ENCODE measurements at places on chromosomes 6 and 20. TPM values are rescaled to one million over a fixed set of nuclear protein-coding genes. Genes with fewer than 3 reads are reported as not detected.

DNA sequence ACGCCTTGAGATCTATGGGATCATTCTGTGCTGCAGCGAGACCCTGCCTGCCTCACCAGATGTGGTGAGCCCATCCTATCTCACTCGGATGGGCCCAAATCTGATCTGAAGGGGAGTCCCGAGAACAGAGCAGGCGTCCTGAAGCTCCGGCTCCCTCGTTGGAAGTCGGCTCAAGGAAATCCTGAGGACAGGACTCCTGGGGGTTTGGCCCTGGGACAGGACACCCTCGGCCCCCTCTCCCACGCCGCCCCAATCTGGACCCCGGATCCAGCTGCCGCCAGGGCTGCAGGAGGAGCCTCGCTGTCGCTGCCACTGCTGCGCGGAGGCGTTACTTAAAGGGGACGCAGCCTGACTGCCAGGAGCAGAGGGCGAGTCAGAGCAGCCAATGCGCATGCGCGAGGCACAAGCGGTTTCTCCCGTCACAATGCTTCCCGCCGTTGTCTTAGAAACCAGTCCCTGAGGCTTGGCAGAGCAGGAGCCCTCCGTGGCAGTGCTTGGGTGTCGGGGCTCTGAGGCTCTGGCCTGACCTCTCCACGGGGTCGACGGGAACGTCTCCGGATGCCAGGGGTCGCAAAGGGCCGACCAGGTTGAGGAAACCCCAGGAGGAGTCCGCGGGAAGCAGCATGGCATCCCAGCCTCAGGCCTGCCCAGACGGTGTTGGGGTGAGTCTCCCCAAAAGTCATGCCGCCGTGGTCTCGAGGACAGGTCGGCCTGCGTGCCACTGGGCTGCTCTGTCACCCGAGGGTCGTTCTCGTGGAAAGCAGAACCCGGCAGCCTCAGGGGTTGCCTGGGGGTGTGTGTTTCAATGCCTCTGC is 1567.8 kb upstream of the DEFB115 start:
- no peaks in the 10 kb centered on the region for H3K4me1 ChIP-seq
- H3K27me3 ChIP-seq, result no peaks in the 10 kb centered on the region
- peak; percentile 55 for DNase-seq

- no peak overlapping the region for H3K4me3 ChIP-seq
- DNase-seq, result no peak
- no peaks in the 10 kb centered on the region for H3K36me3 ChIP-seq
- no peaks in the 10 kb centered on the region for H3K27me3 ChIP-seq
- H3K4me1 ChIP-seq, result no peaks in the 10 kb centered on the region
These were observed 411.9 kb upstream of the SASH1 start for GRCh38 chr6:147930745-147931144.

NDUFAF4 gene
- 27.3 TPM for total RNA-seq

DNA sequence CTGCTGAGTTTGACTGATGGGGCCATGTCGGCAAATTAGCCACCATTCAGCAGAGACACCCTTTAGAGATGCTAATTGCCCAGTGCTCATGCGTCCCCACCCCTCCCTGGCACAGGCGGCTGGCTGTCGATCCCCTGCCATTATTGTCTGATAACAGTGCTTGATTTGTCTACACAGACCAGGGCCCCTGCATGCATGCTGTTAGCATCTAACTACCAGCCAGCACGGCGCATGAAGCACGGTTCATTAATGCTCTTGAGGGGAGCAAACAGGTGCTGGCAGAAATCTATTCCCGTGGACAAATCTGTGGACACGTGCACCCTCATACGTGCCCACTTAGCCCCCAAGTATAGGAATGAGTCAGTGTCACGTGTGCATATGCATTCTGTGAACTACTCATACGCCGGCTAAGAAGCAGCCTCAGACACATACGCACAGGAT is 32.2 kb downstream of the KCNB1 start:
- H3K27me3 ChIP-seq, result peaks cover 20% of the 10 kb centered on the region
- no peak for DNase-seq
- no peak overlapping the region for H3K27ac ChIP-seq
- H3K4me3 ChIP-seq, result no peak overlapping the region
- no peaks in the 10 kb centered on the region for H3K4me1 ChIP-seq

DNA sequence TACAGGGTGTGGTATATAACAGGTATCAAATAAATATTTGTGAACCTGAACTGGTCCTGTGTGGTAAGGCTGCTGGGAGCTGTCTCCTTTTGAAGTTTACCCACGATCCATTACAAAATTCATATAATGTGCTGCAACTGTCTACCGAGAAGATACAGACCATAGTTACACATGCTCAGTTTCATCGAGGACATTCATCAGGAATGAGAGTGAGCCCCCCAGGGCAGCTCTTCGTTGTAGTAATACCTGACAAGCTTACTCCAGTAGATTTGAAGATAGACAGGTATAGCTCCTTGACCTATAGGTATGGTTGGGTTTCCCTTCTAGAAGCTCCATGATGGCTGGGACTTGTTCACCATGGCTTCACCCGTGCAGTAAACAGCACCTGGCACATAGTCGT is 25.7 kb downstream of the ARMC2 start:
- peaks cover 74% of the 10 kb centered on the region for H3K4me1 ChIP-seq
- H3K4me3 ChIP-seq, result peak overlapping the region; percentile 62
- DNase-seq, result no peak
- H3K36me3 ChIP-seq, result peaks cover 71% of the 10 kb centered on the region
- peak overlapping the region; percentile 100 for H3K27ac ChIP-seq

GRCh38 chr6:35512740-35513139 is at the start of gene TULP1:
TULP1 (minus strand) TSS chr6:35512896; CDS start chr6:35512858, 38 bp downstream.
- no peak within 1 kb of the TSS for H3K4me3 ChIP-seq
- DNase-seq, result no peak
- H3K27ac ChIP-seq, result no peak within 1 kb of the TSS

- no peaks in the 10 kb centered on the region for H3K27me3 ChIP-seq
- H3K27ac ChIP-seq, result no peak overlapping the region
- DNase-seq, result no peak
These were observed 41.9 kb downstream of the SYCP2 start for GRCh38 chr20:59891581-59891980.

TBXT gene
- total RNA-seq, result not detected

- H3K4me1 ChIP-seq, result peaks cover 12% of the 10 kb centered on the region
- H3K4me3 ChIP-seq, result no peak overlapping the region
- no peak for DNase-seq
- no peaks in the 10 kb centered on the region for H3K27me3 ChIP-seq
- no peaks in the 10 kb centered on the region for H3K36me3 ChIP-seq
- no peak overlapping the region for H3K27ac ChIP-seq
These were observed 18.6 kb upstream of the POLR1H start for GRCh38 chr6:30042476-30042875.

DNA sequence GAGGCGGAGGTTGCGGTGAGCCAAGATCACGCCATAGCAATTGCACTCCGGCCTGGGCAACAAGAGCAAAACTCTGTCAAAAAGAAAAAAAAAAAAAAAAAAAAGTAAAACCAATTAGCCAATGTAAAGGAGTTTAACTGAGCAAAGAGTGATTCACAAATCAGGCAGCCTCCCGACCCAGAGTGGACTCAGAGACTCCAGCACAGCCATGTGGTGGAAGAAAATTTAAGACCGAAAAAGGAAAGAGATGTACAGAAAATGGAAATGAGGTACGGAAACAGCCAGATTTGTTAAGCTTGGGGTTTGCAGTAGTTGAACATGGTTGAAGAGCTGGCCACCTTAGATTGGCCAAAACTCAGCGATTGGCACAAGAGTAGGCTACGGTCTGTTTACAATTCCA is 51.4 kb downstream of the ERMARD start:
- no peak overlapping the region for H3K27ac ChIP-seq
- no peaks in the 10 kb centered on the region for H3K36me3 ChIP-seq
- H3K27me3 ChIP-seq, result peaks cover 79% of the 10 kb centered on the region
- no peak for DNase-seq

TSBP1 gene
- not detected for total RNA-seq

GRCh38 chr6:27617700-27618689 is 145.1 kb upstream of the ZNF184 start:
- H3K4me1 ChIP-seq, result peaks cover 15% of the 10 kb centered on the region
- peaks cover 64% of the 10 kb centered on the region for H3K27me3 ChIP-seq
- H3K27ac ChIP-seq, result no peak overlapping the region
- no peaks in the 10 kb centered on the region for H3K36me3 ChIP-seq
- peak overlapping the region; percentile 75 for H3K4me3 ChIP-seq

FNDC11 gene
- total RNA-seq, result 0.14 TPM

DNA sequence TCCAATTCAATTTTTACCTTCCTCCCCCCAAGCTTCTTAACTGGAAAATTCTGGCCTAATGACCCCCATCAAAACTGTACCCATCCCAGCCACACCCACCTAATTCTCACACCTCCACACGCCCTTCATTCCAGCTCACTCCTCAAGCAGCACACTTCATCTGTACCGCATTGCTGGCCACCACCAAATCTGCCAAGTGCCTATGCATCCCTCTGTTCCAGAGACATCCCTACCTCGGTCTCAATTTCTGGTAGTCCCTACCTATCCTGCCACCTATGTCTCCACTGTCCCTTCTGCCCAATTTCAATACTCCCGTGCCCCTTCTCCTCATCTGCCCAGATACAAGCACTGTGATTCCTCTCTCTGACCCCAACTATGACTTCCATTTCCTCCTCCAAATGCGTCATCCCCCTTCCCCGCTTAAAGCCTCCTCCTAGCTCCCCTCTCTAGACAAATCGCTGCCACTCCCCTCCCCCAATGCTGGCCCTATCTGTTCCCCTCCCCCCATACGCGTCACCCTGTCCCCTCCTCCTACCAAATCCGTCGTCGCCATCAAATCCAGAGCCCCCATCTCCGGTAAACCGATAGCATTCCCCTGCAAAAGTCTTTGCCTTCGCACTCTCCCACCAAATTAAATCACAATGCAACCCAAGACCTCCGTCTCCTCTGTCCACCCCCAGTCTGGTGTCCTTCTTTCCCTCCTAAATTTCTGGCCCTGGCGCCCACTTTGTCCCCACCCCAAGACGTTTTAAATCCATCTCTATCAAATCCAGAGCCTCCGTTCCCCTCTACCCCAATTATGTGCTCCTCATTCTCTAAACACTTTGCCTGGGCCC is 1.2 kb downstream of the MTCH1 start:
- peaks cover 28% of the 10 kb centered on the region for H3K4me1 ChIP-seq
- H3K27me3 ChIP-seq, result peaks cover 9% of the 10 kb centered on the region
- no peak overlapping the region for H3K4me3 ChIP-seq
- peak; percentile 79 for DNase-seq

DNA sequence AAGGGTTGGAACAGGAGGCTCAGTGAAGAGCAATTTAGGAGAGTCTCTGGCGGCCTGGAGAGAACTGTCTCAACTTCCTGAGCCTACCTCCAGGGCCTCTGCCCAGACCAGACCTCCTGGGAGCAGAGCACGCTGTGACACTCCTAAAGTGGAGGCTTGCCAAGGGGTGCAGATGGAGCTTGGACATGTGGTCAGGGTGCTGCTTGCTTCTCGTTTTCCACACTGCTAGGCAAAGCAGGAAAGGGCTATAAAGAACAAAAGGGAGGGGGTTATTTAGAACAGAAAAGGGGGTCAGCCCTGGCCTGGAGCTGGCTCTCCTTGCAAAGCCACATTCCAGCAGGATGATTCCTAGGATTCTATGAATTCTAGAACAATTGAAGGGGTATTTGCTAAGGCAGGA is 145.7 kb upstream of the GGTLC1 start:
- H3K4me1 ChIP-seq, result peaks cover 7% of the 10 kb centered on the region
- no peak overlapping the region for H3K27ac ChIP-seq
- no peak overlapping the region for H3K4me3 ChIP-seq
- no peak for DNase-seq
- H3K36me3 ChIP-seq, result peaks cover 2% of the 10 kb centered on the region
- H3K27me3 ChIP-seq, result peaks cover 4% of the 10 kb centered on the region

GRCh38 chr6:43716099-43716498 is 28.5 kb upstream of the MRPS18A start:
- H3K4me1 ChIP-seq, result peaks cover 5% of the 10 kb centered on the region
- H3K27ac ChIP-seq, result no peak overlapping the region
- H3K36me3 ChIP-seq, result no peaks in the 10 kb centered on the region

- peak overlapping the region; percentile 82 for H3K27ac ChIP-seq
- peak overlapping the region; percentile 28 for H3K4me3 ChIP-seq
- H3K36me3 ChIP-seq, result peaks cover 3% of the 10 kb centered on the region
These were observed 39.0 kb downstream of the SLC23A2 start for GRCh38 chr20:4962241-4962855.

DNA sequence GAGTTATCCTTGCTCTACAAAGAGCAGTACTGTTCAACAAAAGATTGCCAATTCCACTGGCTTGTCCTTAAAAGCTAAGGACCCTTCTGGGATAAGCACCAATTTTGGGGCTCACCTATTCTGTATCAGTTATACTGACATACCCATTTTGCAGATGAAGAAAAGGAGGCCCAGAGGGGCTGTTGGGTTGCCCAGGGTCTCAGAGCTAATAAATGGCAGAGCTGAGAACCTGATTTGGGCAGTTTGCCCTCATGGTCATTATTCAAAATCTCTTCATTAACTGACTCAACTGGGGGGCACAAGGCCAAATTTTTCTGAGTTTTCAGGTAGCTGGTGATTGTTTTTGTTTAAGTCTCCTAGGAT is 31.3 kb downstream of the NSFL1C start:
- peak overlapping the region; percentile 48 for H3K4me3 ChIP-seq
- H3K36me3 ChIP-seq, result peaks cover 12% of the 10 kb centered on the region
- H3K4me1 ChIP-seq, result peaks cover 28% of the 10 kb centered on the region
- no peak for DNase-seq
- no peak overlapping the region for H3K27ac ChIP-seq

LY6G6F gene
- not detected for total RNA-seq

DNA sequence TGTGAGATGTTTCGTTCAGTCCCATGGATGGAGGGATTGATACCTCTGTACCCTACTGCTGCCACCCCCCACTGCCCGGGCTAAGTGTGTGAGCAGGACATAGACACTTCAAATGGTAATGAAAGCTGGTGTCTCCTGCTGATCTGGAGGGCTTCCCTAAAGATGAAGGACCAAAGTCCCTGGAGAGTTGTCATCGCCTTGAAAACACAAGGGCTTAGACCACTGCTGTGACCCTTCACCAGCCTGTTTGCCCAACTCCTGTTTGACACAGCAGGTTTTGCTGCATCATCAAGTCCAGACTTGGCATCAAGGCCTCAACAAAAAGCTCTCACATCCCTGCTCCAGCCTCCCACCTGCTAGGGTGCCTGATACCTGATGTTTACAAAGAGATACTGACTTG is 57.9 kb upstream of the FAM8A1 start:
- H3K36me3 ChIP-seq, result no peaks in the 10 kb centered on the region
- H3K4me1 ChIP-seq, result no peaks in the 10 kb centered on the region
- H3K27me3 ChIP-seq, result no peaks in the 10 kb centered on the region
- no peak overlapping the region for H3K27ac ChIP-seq

DNA sequence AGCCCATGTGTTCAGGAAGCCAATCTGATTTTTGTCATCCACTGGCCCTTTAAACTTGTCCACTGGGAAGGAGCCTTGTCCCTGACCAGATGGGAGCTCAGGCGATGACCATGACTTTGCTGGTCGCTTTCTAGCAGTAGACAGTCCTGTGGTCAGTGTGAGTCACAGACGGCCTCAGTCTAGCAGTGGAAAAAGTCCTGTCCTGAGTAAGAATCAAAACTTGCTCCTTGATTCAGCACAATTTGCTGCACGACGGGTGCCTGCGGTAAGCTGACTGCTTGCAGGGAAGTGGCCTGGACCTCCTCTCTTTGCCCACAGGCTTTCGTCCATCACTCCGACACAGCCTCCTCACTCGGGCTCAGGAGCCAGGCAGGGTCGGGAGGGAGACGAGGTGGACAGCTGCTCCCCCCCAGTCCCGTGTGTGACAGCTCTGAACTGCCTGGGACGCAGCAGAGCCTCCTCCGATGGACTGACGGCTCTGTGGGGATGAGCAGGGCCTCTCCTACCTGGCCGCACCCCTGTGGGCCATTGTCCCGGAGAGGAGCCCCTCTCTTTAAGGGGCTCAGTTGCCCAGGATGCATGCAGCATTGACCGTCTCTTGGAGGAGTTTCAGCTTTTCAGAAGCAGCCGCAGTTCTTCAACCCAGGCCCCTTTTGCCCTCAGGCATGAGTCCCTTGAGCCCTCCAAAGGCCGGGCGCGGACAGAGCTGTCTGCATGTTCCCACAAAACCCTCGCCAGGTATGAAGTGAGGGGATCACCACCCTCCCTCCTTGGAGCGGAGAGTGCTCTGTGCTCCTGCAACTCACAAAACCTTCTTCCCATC is 209.2 kb downstream of the ANKRD60 start:
- H3K27ac ChIP-seq, result no peak overlapping the region
- H3K4me1 ChIP-seq, result peaks cover 12% of the 10 kb centered on the region
- H3K36me3 ChIP-seq, result no peaks in the 10 kb centered on the region
- peaks cover 31% of the 10 kb centered on the region for H3K27me3 ChIP-seq
